ENCODE measurements at places on chromosomes 7 and 10.

GRCh38 chr7:139300390-139300789 is 40.7 kb upstream of the FMC1 start:
- DNase-seq: no peak

GRCh38 chr7:151059367-151060112 is at the start of gene SLC4A2:
TSS of gene SLC4A2 (plus strand) at chr7:151059589. CDS start at chr7:151061988, 2,399 bp downstream.
- no peak for DNase-seq

- no peak for DNase-seq
Observed at GRCh38 chr7:156518466-156518865, 122.1 kb upstream of the RNF32 start.

DNA sequence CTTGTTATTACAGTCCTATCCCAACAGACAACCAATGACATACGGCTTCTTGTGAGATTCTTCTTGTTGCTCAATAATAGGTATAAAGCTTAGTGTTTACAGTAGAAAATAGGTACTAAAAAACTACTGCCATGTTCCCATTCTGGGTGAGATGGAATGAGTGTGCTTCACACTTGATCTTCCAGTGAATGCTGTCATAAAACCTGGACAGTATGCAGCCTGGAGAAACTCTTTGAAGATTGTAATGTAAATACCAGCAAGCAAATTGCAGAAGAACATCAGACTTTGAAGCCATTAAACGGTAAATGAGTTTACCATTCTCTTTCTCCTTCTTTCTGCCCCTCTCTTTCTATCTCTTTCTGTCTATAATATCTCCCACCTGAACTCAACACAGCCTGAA is 663.7 kb upstream of the COBL start:
- DNase-seq: no peak

DNA sequence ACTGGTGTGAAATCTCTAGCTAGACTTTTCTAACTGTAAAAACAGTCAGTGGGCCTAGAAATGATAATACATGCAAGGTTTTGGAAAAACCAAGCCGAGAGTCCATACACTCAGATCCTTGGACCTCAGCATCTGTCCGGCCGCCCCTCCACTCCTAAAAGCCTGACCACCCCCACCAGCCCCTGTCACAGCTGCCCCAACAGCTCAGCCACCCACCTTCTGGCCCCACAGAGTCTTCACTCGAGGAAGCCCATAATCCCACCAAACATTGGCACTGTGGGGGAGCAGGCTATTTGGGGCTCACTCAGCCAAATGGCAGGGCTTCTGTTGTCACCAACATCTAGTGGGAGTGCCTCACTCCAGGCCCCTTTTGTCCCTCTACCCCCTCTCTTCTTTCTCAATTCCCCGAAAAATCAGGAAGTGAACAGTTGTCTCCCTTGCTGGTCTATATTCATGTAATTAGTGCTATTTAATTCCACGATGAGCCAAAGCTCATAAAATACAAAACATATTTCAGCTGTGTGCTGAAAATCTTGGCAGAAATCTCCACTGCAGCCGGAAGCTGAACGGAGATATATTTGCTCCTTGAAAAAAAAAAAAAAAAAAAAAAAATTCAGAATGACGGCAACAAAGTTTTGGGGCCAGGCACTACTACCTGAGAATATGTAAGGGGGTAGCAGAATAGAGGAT is 55.5 kb downstream of the PLXNA4 start:
- DNase-seq: no peak

DNA sequence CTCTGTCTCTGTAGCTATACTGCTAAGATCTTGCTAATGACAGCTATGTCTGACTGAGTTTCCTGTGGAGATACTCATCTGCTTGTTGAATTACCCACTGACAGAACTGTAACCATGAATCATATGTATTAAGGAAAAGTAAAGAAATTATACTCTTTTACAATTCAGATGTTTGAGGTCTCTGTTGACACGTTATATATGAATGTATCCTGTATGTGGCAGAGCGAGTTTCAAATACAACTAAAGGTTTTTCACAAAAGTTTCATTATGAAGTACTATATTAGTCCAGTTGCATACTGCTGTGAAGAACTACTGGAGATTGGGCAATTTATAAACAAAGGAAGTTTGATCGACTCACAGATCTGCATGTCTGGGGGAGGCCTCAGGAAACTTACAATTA is 232.5 kb downstream of the CDK14 start:
- no peak for DNase-seq

GRCh38 chr7:92836489-92836999 is at the start of gene CDK6:
TSS of gene CDK6 (minus strand) at chr7:92836573. CDS start at chr7:92833323, 3,250 bp downstream.
- peak; percentile 30 for DNase-seq

- DNase-seq: no peak
Observed at GRCh38 chr10:110151467-110151866, 55.9 kb upstream of the MXI1 start.

- DNase-seq: no peak
Observed at GRCh38 chr7:104839842-104840241, 174.2 kb upstream of the KMT2E start.

GRCh38 chr10:94858005-94858404 is 80.5 kb upstream of the CYP2C9 start:
- DNase-seq: no peak

DNA sequence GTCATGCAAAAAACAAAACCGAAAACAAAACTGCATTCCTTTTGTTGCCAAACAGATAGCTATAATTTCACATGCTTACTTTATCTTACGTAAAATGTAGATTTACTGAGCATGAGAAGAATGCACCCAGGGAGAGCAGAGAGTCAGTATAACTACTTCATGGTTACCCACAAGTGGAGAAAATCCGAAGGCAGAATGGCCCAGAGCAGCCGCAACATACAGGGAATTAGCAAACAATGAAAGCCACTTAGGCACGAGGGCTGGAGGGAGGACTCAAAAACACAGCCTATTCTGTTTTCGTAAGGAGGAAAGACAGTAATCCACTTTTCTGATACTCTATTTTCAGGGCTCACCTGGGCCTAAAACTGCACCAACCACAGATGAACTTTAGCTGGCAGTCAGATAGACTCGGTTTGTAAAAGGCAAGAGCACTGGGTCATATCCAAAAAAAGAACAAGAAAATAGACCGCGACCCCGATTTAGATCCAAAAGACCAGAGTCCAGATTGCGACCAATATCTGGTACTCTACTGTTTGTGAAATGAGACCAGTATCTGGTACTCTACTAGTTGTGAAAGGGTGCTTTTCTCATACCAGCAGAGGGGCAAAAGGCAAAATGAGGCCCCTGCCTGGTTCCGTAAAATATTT is 1.3 kb downstream of the ITPRIP start:
- DNase-seq: no peak

DNA sequence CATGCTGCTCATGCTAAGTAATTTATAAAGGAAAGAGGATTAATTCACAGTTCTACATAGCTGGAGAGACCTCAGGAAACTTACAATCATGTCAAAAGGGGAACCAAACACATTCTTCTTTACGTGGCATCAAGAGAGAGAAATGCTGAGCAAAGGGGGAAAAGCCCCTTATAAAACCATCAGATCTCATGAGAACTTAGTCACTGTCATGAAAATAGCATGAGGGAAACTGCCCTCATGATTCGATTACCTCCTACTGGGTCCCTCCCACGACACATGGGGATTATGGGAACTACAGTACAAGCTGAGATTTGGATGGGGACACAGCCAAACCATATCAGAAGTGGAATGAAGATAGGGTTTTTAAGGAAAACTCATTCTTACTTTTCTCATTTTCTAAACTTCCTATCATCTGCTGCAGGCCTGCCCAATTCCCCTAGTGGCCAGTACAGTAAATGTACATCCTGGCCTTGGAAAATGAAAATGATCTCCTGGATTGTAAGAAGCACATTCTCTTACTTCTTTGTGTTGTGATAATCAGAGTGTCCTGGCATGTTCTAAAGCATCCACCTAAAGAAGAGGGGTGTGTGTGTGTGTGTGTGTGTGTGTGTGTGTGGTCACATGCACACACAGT is 421.5 kb downstream of the LRMDA start:
- DNase-seq: no peak

DNA sequence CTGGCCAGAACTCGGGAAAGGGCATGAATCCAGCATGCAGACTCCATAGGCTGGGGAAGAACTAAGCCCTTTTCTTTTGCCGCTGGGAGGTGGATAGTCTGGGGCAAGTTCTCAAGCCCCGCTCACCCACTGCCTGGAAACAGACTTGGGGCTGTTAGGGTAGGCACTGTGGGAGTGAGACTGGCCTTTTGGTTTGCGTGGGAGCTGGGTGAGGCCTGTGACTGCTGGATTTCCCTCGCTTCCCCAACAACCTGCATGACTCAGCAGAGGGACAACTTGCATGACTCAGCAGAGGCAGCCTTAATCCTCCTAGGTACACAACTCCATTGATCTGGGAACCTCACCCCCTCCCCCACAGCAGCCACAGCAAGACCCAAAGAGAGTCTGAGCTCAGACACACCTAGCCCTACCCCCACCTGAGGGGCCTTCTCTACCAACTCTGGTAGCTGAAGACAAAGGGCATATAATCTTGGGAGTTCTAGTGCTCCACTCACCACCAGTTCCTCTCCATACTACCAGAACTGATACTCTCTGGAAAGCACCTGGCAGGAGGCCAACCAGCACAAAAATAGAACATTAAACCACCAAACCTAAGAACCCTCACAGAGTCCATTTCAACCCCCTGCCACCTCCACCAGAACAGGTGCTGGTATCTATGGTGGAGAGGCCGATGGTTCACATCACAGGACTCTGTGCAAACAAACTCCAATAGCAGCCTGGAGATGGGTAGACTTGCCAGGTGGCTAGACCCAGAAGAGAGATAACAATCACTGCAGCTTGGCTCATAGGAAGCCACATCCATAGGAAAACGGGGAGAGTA is 81.4 kb upstream of the LAMB4 start:
- no peak for DNase-seq

DNA sequence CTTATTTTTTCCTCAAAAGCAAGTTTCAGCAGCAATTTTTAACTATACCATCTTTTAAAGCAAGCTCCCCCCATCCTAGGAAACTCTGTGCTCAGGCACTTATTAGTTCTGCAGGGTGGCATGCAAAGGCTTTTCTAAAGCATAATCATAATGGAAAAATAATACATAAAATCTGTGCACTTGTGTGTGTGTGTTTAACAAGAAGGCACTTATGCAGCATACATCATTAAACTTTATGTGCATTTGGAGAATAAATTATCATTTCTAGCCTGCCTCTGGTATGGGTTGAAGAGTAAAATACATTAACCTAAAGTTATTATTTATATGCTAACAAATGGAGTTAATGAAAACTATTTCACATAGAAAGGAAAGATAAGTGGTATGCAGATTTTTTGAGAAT is 5.6 kb upstream of the RASSF4 start:
- no peak for DNase-seq

GRCh38 chr10:101779544-101780186 is 3.6 kb downstream of the NPM3 start:
- no peak for DNase-seq

DNA sequence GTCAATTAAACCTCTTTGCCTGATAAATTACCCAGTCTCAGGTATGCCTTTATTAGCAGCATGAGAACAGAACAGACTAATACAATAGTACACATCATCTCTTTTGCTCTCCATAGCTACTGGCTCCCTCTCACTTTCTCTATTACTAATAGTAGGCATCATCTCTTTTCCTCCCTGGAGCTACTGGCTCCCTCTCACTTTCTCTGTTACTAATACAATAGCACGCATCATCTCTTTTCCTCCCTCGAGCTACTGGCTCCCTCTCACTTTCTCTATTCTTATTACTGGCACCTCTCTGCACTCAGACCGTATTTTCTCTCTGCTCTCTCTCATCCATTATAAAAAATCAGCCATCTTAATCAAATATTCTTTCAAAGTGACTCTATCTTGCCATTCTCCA is 37.1 kb downstream of the SLC25A13 start:
- DNase-seq: no peak

DNA sequence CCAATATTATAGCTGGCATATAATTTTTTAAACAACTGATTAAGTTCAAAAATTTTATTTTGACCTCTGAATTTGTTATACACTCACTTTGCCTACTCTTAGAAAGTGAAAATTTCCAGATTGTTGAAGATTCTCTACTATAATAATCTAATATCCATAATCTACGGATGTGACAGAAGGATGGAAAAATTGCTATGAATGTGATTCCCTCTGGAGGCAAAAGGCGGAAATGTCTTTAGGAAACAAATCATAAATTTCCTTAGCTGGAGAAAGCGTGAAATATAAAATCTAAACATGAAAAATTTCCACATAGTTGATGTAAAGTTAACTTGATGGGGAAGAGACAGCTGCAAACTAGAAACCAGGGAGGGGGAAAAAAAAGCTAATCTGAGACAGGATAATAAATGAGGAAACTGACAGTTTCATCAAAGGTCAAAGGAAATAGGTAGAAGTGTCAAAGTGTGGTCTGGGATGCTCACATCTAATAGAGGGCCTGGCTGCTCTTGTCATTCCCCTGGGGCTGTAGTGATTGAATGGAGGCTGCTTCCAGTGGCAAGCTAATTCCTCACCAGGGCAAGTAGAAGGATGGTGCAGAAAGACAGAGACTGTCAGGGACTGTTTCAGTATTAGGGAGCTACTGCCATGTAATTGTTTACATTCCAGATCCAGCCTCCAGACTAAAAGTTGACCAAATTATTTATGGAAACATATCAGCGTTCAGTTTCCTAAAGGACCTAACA is 264.5 kb downstream of the SDHAF3 start:
- no peak for DNase-seq

GRCh38 chr10:121378251-121378801 is 219.9 kb downstream of the FGFR2 start:
- no peak for DNase-seq

GRCh38 chr10:127354992-127355391 is 158.6 kb upstream of the INSYN2A start:
- no peak for DNase-seq

DNA sequence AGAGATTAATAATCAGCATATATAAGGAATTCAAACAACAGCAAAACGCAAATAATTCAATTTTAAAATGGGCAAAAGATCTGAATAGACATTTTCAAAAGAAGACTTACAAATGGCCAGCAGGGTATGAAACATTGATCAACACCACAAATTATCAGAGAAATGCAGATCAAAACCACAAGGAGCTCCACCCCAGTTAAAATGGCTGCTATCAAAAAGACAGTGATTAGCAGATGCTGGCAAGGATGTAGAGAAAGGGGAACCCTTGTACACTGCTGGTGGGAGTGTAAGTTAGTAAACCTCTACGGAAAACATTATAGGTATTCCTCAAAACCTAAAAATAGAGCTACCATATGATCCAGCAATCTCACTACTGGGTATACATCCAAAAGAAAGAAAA is 128.0 kb upstream of the CACUL1 start:
- no peak for DNase-seq

Measured in GM04504 (cell line).